ENCODE measurements at places on chromosomes 1 and 21.
A peak's percentile ranks its signal among the peaks of the same experiment; 100 is the strongest.

GRCh38 chr1:65630855-65631254 is 161.8 kb upstream of the PDE4B start:
- no peak overlapping the region for H3K27ac ChIP-seq
- no peak overlapping the region for H3K4me3 ChIP-seq
- peaks cover 3% of the 10 kb centered on the region for H3K27me3 ChIP-seq
- no peaks in the 10 kb centered on the region for H3K4me1 ChIP-seq
- no peaks in the 10 kb centered on the region for H3K36me3 ChIP-seq

DNA sequence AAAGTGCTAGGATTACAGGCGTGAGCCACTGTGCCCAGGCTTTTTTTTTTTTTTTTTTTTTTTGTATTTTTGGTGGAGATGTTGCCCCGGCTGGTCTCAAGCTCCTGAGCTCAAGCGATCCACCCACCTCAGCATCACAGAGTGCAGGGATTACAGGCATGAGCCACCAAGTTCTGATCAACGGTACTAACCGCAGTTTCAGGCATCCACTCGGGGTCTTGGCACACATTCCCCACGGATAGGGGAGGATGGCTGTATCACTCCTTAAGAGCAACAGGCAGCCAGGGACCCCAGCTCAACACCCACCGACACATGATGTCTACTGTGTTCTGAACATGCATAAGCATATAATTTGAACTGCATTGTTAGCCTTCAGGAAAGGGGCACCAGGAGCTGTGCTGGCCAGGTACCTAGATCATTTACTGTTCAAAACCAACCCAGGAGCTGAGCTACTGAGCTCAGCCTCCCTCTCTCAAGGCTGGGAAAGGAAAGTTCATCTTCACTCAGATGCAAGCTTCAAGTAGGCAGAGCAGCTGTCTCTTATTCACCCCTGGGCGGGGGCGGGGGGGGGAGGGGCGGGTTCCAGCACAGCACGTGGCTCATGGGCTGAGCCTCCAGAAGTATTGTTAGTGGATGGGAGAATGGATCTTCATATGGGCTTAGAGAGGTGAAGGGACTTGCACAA is 24.7 kb downstream of the CAPZB start:
- H3K27me3 ChIP-seq = no peaks in the 10 kb centered on the region
- peaks cover 50% of the 10 kb centered on the region for H3K36me3 ChIP-seq
- peak overlapping the region; percentile 93 for H3K27ac ChIP-seq
- no peak for DNase-seq

- no peak overlapping the region for H3K27ac ChIP-seq
Observed at GRCh38 chr1:37561133-37562132, 4.7 kb downstream of the DNALI1 start.

DNA sequence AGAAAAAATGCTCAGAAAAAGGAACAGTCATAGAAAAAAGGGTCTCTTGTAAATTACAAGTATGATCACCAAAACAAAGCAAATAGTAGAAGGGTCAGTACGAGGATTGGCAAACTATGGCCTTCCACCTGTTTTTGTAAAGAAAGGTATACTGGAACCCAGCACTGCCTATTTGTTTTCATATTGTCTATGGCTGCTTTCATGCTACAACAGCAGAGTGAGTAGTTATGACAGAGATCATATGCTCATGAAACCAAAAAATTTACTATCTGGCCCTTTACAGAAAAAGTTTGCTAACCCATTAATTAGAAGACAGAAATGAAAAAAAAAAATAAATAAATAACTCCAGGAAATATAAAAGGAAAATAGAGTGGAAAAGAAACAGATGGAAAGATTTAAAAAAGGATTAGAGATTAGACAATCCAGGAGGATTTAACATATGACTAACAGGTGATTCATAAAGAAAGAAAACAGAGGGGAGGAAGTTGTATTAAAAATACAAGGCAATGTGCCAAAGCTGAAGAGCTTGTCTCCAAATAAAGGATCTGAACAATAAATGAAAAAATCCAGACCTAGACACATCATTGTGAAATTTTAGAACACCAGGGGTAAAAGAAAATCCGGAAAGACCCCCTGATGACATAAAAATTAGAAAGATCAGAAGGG is 108.5 kb upstream of the SERTAD4 start:
- no peaks in the 10 kb centered on the region for H3K36me3 ChIP-seq
- no peak overlapping the region for H3K4me3 ChIP-seq
- DNase-seq = no peak
- H3K4me1 ChIP-seq = no peaks in the 10 kb centered on the region

DNA sequence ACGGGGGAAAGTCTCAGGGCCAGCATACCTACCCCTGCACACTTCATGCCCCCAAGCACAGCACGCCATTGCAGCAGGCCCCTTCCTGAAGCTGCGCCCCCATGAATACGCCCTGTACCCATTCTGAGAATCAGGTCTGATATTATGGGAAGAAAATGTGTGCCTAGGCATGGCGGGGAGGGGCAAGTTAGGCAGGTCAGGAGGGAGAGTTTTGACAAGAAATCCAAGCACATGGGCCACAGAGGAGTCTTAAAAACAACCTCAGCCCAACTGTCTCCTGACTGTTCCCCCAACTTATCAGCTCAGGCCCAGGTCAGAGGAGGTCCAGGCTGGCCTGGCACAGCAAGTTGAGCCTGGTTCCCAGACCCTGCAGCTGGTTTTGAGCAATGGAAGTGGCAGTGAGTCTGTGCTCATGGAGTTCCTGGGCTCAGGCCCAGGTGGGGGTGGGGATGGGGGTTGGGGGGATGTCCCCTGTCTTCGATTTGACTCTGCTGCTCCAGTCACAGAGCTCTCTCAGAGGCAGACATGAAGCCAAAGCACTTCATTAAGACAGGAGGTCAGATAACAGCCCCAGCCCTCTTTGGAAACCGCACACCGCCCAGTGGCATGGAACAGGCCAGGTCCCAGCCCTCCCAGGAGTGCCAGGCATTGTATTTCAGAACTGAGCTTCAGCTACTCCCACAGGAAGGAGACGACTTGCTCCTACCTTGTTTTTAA is 20.6 kb upstream of the BCAR3 start:
- peaks cover 4% of the 10 kb centered on the region for H3K27me3 ChIP-seq
- no peak for DNase-seq
- H3K27ac ChIP-seq = no peak overlapping the region
- no peaks in the 10 kb centered on the region for H3K36me3 ChIP-seq
- no peak overlapping the region for H3K4me3 ChIP-seq
- peaks cover 13% of the 10 kb centered on the region for H3K4me1 ChIP-seq
